Naive thymus-derived CD8-positive, alpha-beta T cell (primary cell): ENCODE measurements at places on chromosomes 6 and 20. TPM values are rescaled to one million over a fixed set of nuclear protein-coding genes. Genes with fewer than 3 reads are reported as not detected.

GRCh38 chr6:722077-722524 is 29.2 kb upstream of the EXOC2 start:
- H3K27me3 ChIP-seq, result peaks cover 21% of the 10 kb centered on the region
- no peak overlapping the region for H3K27ac ChIP-seq
- peak; percentile 76 for DNase-seq
- peaks cover 5% of the 10 kb centered on the region for H3K4me1 ChIP-seq
- peaks cover 3% of the 10 kb centered on the region for H3K36me3 ChIP-seq
- no peak overlapping the region for H3K4me3 ChIP-seq

DNA sequence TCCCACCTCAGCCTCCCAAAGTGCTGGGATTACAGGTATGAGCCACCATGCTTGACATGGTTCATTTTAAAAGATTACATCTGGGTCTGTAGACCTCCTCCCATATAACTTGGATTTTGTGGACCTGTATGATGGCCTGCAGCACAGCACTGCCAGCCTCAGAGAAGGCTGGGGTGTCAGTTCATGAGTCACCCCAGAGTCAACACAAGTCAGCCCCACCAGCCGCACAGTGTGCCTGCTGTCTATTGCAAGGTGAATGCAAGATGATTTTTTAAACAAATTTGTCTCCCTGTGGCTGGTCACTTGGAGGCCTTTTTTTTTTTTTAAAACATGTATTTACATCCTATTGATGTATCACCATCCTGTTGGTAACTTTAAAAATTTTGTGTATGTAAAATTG is 76.7 kb downstream of the RREB1 start:
- no peak for DNase-seq
- no peak overlapping the region for H3K27ac ChIP-seq
- H3K4me1 ChIP-seq, result peaks cover 6% of the 10 kb centered on the region
- H3K4me3 ChIP-seq, result no peak overlapping the region
- no peaks in the 10 kb centered on the region for H3K27me3 ChIP-seq

DNA sequence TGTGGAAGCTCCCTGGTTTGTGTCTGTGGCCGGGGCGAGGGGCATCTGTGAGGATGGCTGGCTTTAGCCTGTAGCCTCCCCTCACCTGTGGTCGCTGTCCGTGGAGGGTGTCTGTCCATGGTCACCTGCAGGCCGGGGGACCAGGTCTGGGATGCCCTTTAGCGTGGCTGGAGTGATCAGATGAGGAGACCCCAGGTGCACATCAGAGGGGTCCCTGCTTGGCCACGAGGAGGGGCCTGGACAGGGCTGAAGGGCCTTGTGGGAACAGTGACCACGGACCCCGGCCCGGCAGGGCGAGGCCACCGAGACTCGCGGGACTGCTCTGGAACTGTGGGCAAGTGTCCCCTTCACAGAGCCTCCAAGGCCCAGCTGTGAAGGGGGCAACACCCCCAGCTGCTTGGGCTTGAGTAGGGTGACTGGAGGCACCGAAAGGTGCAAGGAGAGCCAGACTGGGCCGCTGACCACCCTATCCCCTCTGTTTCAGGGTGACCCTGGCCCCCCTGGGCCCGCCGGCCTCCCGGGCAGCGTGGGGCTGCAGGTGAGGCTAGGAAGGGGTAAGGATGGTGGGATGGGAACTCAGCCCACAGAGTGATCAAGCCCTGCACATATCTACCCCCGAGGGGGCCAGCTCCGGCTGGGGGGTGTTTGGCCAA is 8.6 kb downstream of the COL9A3 start:
- no peaks in the 10 kb centered on the region for H3K36me3 ChIP-seq
- no peaks in the 10 kb centered on the region for H3K27me3 ChIP-seq
- DNase-seq, result no peak
- no peak overlapping the region for H3K4me3 ChIP-seq
- H3K4me1 ChIP-seq, result no peaks in the 10 kb centered on the region

DNA sequence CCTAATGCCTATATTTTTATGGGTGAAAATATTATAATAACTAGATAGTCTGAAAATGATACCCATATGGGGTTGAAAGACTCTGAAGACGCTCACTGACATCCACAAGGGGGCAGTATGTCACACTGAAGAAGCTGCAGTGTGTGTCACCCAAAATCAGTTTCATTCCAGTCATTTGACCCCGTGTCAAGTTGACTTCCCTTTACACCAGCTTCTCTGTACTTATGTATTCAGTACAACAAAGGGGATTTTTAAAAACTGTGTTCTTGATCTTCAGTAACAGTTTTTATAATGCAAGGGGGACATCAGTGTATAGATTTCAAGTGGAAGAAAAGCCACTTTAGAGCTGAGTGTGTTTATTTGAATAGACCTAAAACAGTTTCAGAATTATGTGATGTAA is 19.3 kb downstream of the FAXC start:
- peaks cover 2% of the 10 kb centered on the region for H3K4me1 ChIP-seq
- DNase-seq, result peak; percentile 56
- H3K27me3 ChIP-seq, result peaks cover 7% of the 10 kb centered on the region
- no peaks in the 10 kb centered on the region for H3K36me3 ChIP-seq
- no peak overlapping the region for H3K27ac ChIP-seq

Gene EYS
- total RNA-seq, result not detected

Gene KIF13A
- 0.49 TPM for total RNA-seq
